ENCODE measurements at places on chromosomes 12 and 14. TPM values are rescaled to one million over a fixed set of nuclear protein-coding genes. Genes with fewer than 3 reads are reported as not detected.

TAS2R9 gene
- not detected for total RNA-seq

PAPLN gene
- total RNA-seq: 13.5 TPM

CD69 gene
- 3.1 TPM for total RNA-seq

GDF3 gene
- total RNA-seq: not detected

DENND5B gene
- 32.0 TPM for total RNA-seq

USP44 gene
- total RNA-seq: 7.0 TPM

DAO gene
- not detected for total RNA-seq

GNB3 gene
- total RNA-seq: 0.52 TPM

RND1 gene
- total RNA-seq: 1.6 TPM

GRCh38 chr12:101841069-101841468 lies 10.3 kb upstream of the GNPTAB start:
- H3K27me3 ChIP-seq: no peaks in the 10 kb centered on the region
- H3K4me3 ChIP-seq: no peak overlapping the region
- no peak for DNase-seq
- H3K27ac ChIP-seq: no peak overlapping the region

- H3K36me3 ChIP-seq: no peaks in the 10 kb centered on the region
- no peak for DNase-seq
- no peaks in the 10 kb centered on the region for H3K27me3 ChIP-seq
- H3K27ac ChIP-seq: no peak overlapping the region
- H3K4me1 ChIP-seq: peaks cover 9% of the 10 kb centered on the region
- H3K4me3 ChIP-seq: no peak overlapping the region
These were observed 98.8 kb downstream of the TMEM132C start for GRCh38 chr12:128365651-128366231.

- no peak overlapping the region for H3K4me3 ChIP-seq
- H3K4me1 ChIP-seq: no peaks in the 10 kb centered on the region
- H3K27ac ChIP-seq: no peak overlapping the region
- DNase-seq: no peak
These were observed 258.3 kb upstream of the STXBP6 start for GRCh38 chr14:25308244-25308643.

DNA sequence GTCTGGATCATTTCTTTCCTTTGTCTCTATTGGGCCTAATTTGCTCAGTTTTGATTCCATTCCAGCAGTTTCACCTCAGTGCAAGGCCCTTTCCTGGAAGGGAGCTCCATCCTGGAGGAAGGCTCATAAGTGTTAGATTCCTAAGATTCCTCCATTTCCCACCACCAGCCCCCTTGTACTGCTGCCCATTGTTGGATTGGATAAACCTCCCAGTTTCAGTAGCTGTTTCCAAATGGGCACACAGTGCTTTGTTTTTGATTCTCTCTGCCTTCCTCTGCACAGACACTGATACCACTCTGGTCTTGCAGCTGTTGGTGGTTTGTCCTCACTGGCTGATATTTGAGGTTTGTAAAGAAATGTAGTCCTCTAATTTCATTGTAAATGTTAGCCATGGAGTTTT lies 158.9 kb downstream of the SLC15A5 start:
- no peaks in the 10 kb centered on the region for H3K36me3 ChIP-seq
- no peak for DNase-seq
- no peaks in the 10 kb centered on the region for H3K27me3 ChIP-seq
- no peaks in the 10 kb centered on the region for H3K4me1 ChIP-seq

- no peaks in the 10 kb centered on the region for H3K27me3 ChIP-seq
- H3K4me3 ChIP-seq: no peak overlapping the region
- DNase-seq: no peak
- no peaks in the 10 kb centered on the region for H3K4me1 ChIP-seq
These were observed 90.1 kb upstream of the KCNA1 start for GRCh38 chr12:4819654-4820053.

GRCh38 chr14:65554837-65555236 lies 142.3 kb downstream of the FUT8 start:
- H3K4me1 ChIP-seq: no peaks in the 10 kb centered on the region
- no peak overlapping the region for H3K27ac ChIP-seq
- no peaks in the 10 kb centered on the region for H3K36me3 ChIP-seq

- H3K4me3 ChIP-seq: no peak overlapping the region
- no peak overlapping the region for H3K27ac ChIP-seq
- no peaks in the 10 kb centered on the region for H3K27me3 ChIP-seq
- DNase-seq: no peak
These were observed 502.7 kb downstream of the BCL11B start for GRCh38 chr14:98769326-98769725.

DNA sequence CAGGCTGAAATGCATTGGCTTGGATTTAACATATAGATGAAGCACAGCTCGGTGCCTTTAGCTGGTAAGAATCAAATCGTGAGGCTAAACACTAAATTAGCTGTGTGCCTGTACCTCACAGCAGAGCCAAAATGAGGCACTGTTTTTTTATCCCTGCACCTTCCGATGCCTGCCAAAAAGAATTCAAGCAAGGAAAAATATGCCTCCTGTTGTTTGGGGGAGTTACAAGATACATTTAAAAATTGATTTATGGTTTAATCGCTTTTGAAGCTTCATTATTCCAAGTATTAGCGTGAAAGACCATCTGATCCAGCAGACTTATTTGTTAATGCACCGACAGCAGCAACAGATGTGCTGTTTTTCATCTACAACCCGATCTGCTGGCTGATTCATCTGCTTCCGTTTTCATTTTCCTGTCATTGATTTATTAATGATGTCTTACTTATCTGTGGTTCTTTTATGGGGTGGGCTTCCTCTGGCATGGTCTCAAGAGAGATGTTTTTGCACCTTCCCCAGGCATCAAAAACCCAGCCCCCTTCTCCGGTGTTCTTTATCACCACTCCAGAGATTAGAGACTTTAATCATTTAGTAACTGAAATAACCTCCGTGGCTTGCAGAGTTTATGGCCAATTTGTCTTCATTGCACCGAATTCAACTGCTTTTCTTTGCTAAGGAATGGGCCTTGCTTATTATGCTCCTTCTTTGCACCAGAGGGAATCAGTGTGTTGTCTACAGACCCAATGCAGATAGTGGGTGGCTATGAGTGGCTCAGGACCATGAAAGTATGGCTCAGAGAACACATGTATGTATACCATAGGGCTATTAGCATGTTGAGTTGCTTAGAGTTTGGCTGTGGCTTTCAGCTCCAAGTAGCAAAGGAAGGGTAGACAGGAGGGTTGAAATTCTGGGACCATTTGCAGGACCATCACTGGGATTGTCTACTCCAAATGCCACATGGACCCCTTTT lies 166.8 kb upstream of the TMEM260 start:
- H3K27ac ChIP-seq: no peak overlapping the region
- H3K27me3 ChIP-seq: no peaks in the 10 kb centered on the region
- no peaks in the 10 kb centered on the region for H3K4me1 ChIP-seq
- no peak overlapping the region for H3K4me3 ChIP-seq

DNA sequence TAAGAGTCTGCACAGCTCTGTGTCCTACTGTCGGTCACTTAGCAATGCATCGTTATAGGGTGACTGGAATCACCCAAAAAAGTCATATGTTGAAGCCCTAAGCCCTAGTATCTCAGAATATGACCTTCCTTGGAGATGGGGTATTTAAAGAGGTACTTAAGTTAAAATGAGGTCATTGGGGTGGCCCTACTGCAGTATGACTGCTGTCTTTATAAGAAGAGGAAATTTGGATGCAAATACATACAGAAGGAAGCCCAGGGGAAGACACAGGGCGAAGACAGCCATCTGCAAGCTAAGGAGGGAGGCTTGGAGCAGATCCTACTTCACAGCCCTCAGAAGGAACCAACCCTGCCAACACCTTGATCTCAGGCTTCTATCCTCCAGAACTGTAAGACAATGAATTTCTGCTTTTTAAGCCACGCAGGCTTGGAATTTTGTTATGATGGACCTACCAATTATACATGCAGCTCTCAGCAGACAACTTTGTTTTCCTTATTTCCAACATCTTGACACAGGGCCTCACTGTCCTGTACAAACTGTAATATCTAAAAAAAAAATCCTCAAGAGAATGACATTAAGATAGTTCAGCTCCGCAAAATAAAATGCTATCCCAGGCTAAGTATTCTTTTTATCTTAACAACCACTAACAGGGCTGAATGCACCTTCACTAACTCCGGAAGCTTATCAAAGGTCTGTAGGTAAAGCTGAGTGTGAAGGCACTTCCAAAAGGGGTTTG lies 40.4 kb downstream of the ZFP36L1 start:
- no peak for DNase-seq
- H3K27me3 ChIP-seq: no peaks in the 10 kb centered on the region
- no peak overlapping the region for H3K4me3 ChIP-seq
- H3K27ac ChIP-seq: no peak overlapping the region
- H3K36me3 ChIP-seq: no peaks in the 10 kb centered on the region

- H3K36me3 ChIP-seq: no peaks in the 10 kb centered on the region
- no peak overlapping the region for H3K4me3 ChIP-seq
- H3K4me1 ChIP-seq: peaks cover 9% of the 10 kb centered on the region
- no peak overlapping the region for H3K27ac ChIP-seq
- H3K27me3 ChIP-seq: no peaks in the 10 kb centered on the region
These were observed 21.8 kb downstream of the CHST11 start for GRCh38 chr12:104478396-104479122.

DNA sequence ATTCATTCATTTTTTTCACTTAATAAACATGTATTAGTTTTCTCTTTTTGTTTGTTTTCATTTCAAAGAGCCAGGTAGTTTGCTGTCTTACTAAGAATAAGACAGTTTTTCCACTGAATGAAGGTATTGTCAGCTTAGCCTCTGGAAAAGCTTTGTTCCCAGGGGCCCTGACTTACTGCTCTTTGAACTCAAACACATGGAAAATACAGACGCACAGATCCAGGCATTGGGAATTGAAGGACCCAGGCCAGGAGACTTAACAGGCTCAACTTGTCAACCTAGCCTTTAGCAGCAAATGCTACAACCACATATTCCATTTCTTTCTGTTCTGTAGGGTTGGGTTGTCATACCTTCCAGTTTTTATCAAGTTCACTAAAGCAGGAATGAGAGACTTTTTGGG lies 38.5 kb upstream of the SLCO1C1 start:
- no peak overlapping the region for H3K4me3 ChIP-seq
- H3K27me3 ChIP-seq: no peaks in the 10 kb centered on the region
- H3K4me1 ChIP-seq: peaks cover 8% of the 10 kb centered on the region

GRCh38 chr12:109228664-109229063 lies 80.4 kb downstream of the FOXN4 start:
- H3K4me3 ChIP-seq: no peak overlapping the region
- no peak overlapping the region for H3K27ac ChIP-seq
- no peak for DNase-seq
- peaks cover 2% of the 10 kb centered on the region for H3K36me3 ChIP-seq
- no peaks in the 10 kb centered on the region for H3K4me1 ChIP-seq
- no peaks in the 10 kb centered on the region for H3K27me3 ChIP-seq
